Endodermal cell (in vitro differentiated cells): ENCODE measurements at places on chromosomes 1 and 21. TPM values are rescaled to one million over a fixed set of nuclear protein-coding genes. Genes with fewer than 3 reads are reported as not detected.
A peak's percentile ranks its signal among the peaks of the same experiment; 100 is the strongest.

Gene NBPF12
- 23.6 and 30.7 TPM in 2 replicates for total RNA-seq

Gene NR1I3
- total RNA-seq = 0.20 TPM in 1 of 2 replicates, not detected in the other

Gene CR1
- total RNA-seq = 0.07 TPM in 2 replicates

Gene CYP4A22
- total RNA-seq = not detected in 2 replicates

Gene CTSS
- not detected in 3 replicates for total RNA-seq

Gene PPM1J
- total RNA-seq = 5.7 to 9.6 TPM (median 6.7 TPM) in 3 replicates

Gene TINAGL1
- 2.6 and 3.4 TPM in 2 replicates for total RNA-seq

Gene ATP1A4
- 0.55 and 0.66 TPM in 2 replicates for total RNA-seq

GRCh38 chr1:165576536-165576935 is 32.7 kb downstream of the LRRC52 start:
- no peak for DNase-seq

- no peak for DNase-seq
Observed at GRCh38 chr1:221877311-221877710, 135.4 kb upstream of the DUSP10 start.

- no peak for DNase-seq
Observed at GRCh38 chr1:92544756-92545165, 58.0 kb upstream of the GFI1 start.

GRCh38 chr1:27403931-27404330 is 11.5 kb downstream of the GPR3 start:
- no peak for DNase-seq

- DNase-seq = peak; percentile 71
Observed at GRCh38 chr1:93845538-93846205, 33.3 kb downstream of the DNTTIP2 start.

GRCh38 chr1:184533915-184534314 is 147.1 kb downstream of the C1orf21 start:
- DNase-seq = no peak

GRCh38 chr1:40998668-40999067 is 19.2 kb downstream of the CTPS1 start:
- DNase-seq = no peak

- DNase-seq = no peak
Observed at GRCh38 chr1:183794088-183794487, 10.8 kb upstream of the RGL1 start.

DNA sequence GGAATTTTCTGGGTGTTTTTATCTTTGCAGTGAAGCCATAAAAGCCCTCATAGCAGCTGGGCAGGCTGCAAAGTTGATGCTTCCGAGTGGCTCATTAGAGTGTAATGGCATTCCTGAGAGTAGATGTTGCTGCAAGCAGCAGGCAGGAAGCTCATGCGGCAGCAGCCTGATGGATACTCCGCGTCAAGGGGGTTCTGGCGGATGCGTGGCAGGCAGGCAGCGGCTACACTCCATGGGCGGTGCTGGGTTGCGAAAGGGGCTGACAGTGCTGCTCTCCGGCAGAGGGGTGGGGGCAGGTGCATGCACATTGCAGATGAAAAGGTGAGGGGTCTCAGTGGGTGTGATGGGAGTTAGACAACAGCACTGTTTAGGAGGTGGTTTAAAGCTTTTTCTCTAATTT is 93.2 kb upstream of the AJAP1 start:
- peak; percentile 57 for DNase-seq

- DNase-seq = peak; percentile 75
Observed at GRCh38 chr21:43585924-43586413, 73.3 kb downstream of the HSF2BP start.

GRCh38 chr1:101245246-101245927 is 8.6 kb downstream of the S1PR1 start:
- no peak for DNase-seq

DNA sequence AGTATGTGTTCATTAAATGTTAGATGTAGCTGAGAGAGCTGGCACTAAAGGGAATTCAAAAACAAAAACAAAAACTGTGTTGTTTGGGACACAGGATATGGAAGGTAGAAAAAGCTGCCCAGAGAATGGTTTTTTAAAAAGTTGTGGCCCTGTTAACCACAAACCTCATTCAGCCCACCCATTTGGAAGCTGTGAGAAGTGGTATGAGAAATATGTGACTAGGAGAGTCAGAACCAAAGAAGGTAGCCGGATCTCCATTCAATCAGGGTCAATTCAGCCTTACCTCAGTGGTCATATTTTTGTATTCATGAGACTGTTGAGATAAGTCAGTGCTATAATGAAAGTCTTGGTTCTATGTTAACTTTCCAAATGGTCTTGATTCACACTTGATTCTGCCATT is 29.8 kb upstream of the CACYBP start:
- no peak for DNase-seq

- DNase-seq = no peak
Observed at GRCh38 chr1:169110689-169111447, 4.4 kb downstream of the ATP1B1 start.

GRCh38 chr1:29838738-29839320 is 602.5 kb downstream of the PTPRU start:
- DNase-seq = no peak

DNA sequence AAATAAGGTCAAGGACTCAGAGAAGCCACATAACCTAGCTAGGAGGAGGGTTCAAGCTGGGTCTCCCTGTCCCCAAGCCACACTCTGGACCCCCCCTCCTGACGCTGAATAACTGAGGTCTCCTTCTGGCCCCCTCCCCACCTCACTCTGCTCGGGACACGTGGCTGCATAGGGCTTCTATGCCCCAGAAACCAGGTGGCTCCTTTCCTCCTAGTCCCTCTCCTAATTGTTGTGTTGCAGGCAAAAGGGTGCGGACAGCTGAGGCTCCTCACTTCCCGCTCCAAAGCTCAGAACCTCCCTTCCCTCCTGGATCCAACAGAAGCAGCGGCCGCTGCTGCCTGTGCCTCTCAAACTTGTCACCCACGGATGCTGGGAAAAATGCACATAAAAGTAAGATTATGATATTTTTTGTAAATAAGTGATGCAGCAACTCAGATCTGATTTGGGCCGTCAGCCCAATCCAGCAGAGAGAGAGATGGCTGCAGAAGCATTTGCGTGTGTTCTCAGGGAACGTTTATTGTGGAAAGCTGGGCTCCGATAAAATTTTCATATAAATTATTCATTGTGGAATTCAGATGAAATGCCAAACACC is 40.8 kb upstream of the C1orf174 start:
- DNase-seq = no peak

GRCh38 chr1:40715491-40716059 is 24.1 kb downstream of the NFYC start:
- DNase-seq = no peak

DNA sequence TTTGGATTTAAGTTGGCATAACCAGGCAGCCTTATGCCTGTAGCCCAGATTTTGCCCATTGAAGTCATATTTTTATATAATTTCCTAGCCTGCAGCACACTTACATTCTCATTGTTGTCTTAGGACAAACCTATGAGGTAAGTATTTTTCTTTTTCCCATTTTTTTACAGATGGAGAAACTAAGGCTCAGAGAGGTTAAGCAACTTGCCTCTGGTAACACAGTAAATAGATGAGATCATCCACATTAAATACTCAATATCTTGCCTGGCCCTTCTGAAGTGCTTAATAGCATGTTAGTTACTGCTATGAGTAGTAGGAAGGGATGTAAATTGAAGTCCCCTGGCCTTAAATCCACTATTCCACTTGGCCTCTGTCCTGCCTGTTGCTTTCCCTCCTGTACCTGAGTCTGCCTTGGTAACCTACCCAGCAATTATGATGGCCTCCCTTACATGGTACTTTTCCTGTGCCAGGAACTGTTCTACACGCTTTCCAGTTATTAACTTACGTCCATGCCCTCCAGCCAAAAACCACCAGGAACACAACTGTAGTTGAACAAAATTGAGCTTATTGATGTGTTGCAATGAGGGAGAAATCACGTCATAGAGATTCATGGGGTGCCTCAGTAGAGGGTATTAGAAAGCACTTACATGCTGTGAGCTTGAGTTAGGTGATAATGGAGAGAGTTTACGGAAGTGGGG is 111.6 kb upstream of the FGGY start:
- DNase-seq = no peak

GRCh38 chr21:23977971-23978370 is 1629.3 kb downstream of the MRPL39 start:
- no peak for DNase-seq
